ENCODE measurements at places on chromosomes 4 and X.

DNA sequence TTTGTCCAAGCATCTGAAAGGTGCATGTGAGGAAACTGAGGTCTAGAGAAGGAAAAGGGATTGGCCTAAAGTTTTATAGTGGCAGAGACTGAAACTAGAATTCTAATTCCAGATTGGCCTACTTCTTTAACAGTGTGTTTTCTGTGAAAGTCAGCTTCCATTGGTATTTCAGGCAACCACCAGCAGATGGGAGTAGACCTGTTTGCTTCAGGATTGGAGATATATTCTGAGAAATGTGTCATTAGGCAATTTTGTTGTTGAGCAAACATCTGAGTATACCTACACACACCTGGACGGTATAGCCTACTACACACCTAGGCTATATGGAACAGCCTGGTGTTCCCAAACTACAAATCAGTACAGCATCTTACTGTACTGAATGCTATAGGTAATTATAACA is 207.3 kb upstream of the RADX start:
- no peak for DNase-seq

DNA sequence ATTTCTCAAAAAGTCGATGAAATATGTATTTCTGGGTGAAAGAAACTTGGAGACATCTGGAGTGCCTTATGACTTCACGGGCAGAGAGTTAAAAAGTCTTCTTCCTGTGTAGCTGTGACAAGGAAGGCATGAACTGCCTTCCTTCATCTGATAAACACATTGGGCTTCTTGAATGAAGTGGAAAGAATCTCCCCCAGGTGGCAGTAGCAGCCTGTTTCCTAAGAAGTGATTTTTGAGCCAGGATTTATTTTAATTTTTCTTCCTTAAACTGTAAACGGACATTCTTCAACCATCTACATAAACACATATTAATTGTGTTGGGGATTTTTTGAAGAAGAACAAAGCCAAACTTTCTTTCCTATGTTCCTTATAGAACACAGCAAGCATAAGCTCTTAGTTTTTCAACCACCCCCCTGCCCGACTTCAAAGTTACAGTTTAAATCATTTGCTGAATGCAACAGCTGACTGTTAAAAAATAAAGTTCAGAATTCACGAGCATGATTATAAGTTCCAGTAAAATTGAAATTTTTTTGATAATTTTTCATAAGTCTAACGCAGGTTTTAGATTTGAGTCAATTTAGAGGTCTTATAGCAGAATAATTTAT is 980 bp upstream of the GIMD1 start:
- DNase-seq: no peak

GRCh38 chr4:181855307-181855706 is 387.9 kb upstream of the TENM3 start:
- no peak for DNase-seq

DNA sequence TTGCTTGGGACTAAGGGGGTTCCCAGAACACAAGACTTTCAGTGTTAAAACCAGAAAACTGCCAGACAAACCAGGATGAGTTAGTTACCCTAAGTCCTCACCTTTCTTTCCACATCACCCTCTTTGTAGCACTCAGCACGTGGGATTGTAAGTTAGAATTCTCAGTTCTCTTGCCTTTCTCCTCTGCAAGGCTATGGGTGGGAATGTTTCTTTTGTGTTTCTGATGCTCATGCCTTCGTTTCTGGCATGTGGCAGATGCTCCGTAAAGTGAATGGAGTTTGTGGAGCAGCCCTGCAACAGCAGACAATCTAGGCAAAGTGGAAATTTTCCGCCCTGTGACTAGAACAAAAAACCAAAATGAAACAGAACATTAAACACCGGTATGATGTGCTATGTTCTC is 64.7 kb upstream of the SPP1 start:
- no peak for DNase-seq

- DNase-seq: no peak
Measured at GRCh38 chr4:61520166-61520565, 320.0 kb downstream of the ADGRL3 start.

- no peak for DNase-seq
Measured at GRCh38 chr4:2450394-2451035, 18.4 kb upstream of the RNF4 start.

GRCh38 chr4:4388311-4388790 is 1.4 kb downstream of the NSG1 start:
- no peak for DNase-seq

GRCh38 chrX:77070202-77070918 is 376.8 kb upstream of the FGF16 start:
- no peak for DNase-seq

- no peak for DNase-seq
Measured at GRCh38 chr4:148094149-148094548, 348.1 kb downstream of the NR3C2 start.

- no peak for DNase-seq
Measured at GRCh38 chrX:8845469-8845868, 44.3 kb upstream of the FAM9A start.

DNA sequence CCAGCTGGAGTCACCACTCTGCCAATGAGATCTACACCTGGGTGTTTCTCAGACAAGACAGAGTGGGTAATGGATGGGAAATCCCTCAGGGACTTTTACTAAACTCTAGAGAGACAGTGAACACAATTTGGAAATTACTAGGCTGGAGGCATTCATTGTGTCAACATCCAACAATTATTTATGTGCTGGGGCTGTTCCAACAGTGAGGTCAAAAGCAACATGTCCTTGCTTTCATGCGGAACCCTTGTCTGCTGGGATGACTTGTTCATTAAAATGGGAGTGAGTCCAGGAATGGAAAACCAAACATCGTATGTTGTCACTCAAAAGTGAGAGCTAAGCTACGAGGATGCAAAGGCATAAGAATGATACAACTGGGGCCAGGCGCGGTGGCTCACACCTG is 54.0 kb downstream of the DRD5 start:
- no peak for DNase-seq
